GM12892 (cell line): ENCODE measurements at places on chromosomes 11 and 22.

GRCh38 chr11:116740741-116741140 is 32.0 kb downstream of the BUD13 start:
- DNase-seq = no peak

DNA sequence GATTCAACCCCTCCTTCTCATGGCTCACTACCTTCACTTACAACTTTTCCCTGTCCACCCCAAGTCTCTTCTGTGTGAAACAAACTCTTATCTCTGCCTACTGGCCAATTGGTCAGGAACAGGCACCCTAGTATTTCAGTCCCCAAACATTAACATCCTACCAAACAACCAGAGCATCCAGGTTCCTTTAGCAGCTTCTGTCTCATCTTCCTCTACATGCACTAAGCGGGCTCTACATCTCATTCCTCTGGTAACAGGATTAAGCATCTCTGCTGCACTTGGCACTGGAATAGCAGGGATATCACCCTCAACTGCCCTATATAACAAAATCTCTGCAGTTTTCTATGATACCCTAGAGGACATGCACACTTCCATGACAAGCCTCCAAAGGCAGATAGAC is 116.2 kb downstream of the JRKL start:
- DNase-seq = no peak

- DNase-seq = no peak
Observed at GRCh38 chr11:56885177-56885576, 103.5 kb upstream of the OR5AK2 start.

- no peak for DNase-seq
Observed at GRCh38 chr22:46736705-46737104, 1.3 kb downstream of the CERK start.

DNA sequence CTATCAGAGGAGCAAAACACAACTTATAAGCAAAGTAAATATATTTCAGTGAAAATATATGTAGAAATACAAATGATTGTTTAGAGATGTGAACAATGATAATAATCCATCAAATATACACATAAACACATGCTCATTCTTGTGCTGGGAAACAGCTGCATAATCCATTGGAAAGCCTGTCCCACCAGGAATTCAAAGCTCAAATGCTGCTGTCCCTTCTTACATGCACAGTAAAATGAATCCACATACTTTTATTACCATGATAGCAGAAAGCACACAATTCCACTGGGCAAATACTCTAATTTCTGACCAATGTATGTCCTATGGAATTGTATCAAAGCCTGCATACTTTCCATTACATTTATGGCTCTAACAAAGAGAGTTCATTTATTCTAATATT is 44.5 kb downstream of the SOX6 start:
- no peak for DNase-seq

DNA sequence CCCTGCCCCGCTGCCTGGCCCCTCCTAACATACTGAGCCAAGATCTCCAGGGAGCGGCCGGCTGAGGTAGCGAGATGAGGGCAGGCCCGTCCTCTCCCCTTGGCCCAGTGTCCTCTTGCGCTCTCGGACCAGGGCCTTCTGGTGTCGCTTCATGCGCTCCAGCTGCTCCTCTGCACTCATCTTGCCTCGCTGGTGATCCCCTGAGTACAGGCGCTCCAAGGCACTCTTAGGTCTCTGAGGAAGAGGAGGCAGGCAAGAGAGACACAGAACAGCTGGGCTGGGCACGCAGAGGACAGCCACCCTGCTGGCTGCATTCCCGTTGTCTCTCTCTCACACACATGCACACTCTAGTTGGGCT is 50.6 kb downstream of the C11orf58 start:
- no peak for DNase-seq

- DNase-seq = no peak
Observed at GRCh38 chr11:17132654-17133053, 55.2 kb upstream of the RPS13 start.

DNA sequence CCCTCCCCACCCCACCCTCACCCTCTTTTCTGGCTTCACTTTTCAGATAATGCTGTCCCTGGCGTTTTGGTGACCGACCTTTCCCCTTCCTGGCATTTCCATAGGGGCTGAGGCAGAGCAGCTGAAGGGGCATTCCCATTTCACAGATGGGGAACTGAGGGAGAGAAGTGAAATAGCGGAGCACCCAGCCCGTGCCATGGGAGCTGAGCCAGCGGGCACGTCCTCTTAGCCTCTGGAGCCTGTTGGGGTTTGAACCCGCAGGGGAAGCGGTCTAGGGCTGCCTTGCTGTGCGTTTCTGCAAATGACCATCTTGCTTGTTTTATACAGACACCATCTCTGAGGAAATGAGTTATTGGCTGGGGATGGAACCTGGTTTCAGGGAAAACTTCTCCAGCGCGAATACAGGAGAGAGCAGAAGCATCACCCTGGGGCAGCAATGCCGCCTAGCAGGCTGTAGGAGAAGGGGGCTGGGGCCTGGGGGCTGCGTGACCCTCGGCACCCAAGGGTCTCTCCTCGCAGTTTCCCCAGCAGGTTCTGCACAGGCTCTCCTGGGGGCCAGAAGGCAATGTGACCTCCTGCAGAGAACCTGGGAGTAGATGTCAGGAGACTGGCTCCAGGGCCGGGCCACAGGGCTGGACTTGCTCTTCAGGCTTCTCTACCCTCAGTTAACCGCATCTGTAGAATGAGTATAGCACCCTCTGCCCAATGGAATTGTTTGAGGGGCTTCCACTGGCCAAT is 1.5 kb downstream of the PTPRJ start:
- DNase-seq = no peak

DNA sequence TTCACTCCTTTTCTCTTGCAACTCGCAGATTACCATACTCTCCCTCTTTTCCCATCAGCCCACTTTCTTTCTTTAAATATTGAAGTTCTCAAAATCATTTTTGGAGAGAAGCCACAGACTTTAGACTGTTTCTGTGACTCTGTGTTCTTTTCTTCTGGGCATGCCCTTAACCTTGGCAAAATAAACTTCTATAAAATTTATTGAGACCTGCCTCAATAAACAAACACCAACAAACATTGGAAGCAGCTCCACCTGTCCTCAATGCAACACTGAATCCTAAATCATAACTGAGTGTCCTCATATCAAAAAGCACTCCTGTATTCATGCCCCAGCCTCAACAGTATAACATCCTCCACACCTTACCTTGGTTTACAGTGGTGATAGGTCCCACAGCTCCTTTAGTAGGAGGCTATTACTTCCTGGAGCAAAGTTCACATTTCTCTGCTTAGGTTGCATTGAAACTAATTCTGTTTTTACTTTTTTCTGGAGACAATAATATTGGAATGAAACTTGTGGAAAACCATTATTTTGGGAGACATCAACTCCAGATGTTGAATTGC is 320.0 kb upstream of the LRRC4C start:
- no peak for DNase-seq

DNA sequence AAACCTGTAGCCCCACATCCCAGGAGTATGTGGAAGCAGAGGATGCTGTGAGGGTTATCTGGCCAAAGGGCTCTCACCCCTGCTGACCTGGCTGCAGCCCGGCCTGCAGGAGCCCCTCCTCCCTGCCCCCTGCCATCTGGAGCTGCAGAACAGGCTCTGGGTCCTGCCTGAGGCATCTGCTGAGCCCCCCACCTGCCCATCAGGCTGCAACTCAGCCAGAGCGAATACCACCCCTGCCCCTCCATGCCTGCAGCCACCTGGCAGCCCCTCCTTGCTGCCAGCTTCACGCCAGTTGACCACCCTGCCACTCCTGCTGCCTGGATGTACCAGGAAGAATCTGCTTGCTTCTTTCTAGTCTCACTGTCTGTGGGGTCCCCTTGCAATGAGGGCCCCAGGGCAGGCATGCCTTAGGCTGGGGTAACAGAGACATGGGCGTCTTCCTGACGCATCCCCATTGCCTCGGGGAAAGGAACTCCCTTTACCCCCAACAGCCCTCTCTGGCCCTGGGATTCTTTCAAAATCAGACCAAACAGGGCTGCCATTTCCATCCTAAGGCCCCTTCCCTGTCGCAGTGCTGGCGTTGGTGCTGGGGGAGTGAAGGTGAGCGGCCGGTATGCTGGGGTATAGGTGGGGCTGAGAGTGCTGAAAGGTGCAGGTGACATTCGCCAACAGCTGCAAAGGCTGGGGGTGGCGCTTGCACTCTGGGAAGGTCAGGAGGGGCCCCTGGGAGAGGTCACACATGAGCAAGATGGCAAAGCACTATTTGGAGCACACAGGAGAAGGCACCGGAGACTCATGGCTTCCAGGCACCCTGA is 1334.6 kb downstream of the TBC1D22A start:
- no peak for DNase-seq

GRCh38 chr22:44683881-44684280 is 18.1 kb upstream of the PRR5 start:
- DNase-seq = no peak

- no peak for DNase-seq
Observed at GRCh38 chr22:46001046-46001425, 24.1 kb upstream of the WNT7B start.
